ENCODE measurements at places on chromosomes 6 and 20.

GRCh38 chr20:37230200-37230599, 31.4 kb downstream of the GHRH start:
- no peaks in the 10 kb centered on the region for H3K27me3 ChIP-seq
- peaks cover 100% of the 10 kb centered on the region for H3K36me3 ChIP-seq
- no peak overlapping the region for H3K27ac ChIP-seq
- DNase-seq: peak; percentile 29

DNA sequence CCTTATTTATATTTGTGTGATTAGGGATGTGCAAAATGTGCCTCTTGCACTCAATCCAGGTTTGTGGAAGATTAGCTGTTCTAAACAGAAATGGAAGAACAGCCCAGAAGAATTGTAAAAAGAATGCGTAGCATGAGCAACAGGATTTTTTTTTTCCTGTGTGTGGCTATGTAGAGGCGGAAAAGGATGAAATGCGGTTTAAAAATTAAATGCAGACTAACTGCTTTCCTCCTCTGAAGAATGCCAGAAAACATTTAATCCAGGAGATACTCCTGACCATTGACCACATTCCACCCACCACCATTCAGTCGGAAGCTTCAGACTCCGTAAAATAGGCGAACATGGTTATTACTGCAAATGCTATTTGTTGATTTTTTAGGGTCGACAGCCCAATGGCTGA, 83.4 kb downstream of the BMP6 start:
- no peaks in the 10 kb centered on the region for H3K4me1 ChIP-seq
- no peak overlapping the region for H3K4me3 ChIP-seq
- no peaks in the 10 kb centered on the region for H3K36me3 ChIP-seq
- DNase-seq: no peak

DNA sequence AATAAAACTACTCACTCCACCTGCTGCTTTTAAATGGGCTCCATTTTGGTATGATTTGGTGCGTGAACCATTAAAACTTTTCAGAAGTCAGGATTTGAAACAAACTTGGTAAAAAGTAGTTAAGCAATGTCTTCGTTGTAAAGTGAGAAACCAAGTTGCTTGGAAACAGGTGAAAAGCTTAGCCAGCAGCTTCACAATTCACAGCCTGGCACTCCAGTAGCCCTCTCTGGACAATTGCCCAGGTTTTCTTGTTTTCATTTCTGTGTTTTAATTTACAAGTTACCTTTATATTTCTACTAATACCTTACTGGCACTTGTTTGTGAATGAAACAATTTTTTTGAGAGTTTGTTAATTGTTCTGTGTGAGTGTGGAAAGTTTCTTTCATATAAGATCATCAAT, 12.8 kb downstream of the NT5E start:
- peaks cover 80% of the 10 kb centered on the region for H3K4me1 ChIP-seq
- DNase-seq: no peak
- peak overlapping the region; percentile 99 for H3K27ac ChIP-seq
- H3K27me3 ChIP-seq: no peaks in the 10 kb centered on the region
- H3K36me3 ChIP-seq: peaks cover 7% of the 10 kb centered on the region

DNA sequence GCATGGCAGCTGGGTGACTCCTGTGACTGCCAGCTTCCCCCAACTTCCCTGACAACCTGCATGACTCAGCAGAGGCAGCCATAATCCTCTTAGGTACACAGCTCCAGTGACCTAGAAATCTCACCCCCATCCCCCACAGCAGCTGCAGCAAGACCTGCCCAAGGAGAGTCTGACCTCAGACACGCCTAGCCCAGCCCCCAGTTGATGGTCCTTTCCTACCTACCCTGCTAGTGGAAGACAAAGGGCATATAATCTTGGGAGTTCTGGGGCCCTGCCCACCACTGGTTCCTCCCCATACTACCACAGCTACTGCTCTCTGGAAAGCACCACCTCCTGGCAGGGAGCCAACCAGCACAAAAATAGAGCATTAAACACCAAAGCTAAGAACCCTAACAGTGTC, 90.2 kb downstream of the F13A1 start:
- no peak overlapping the region for H3K27ac ChIP-seq
- no peaks in the 10 kb centered on the region for H3K36me3 ChIP-seq
- no peaks in the 10 kb centered on the region for H3K4me1 ChIP-seq
- peaks cover 22% of the 10 kb centered on the region for H3K27me3 ChIP-seq
- no peak for DNase-seq

Measured in RWPE2 (cell line).